Heart right ventricle (tissue), 16 donors: ENCODE measurements at places on chromosomes 6 and 20. TPM values are rescaled to one million over a fixed set of nuclear protein-coding genes. Genes with fewer than 3 reads are reported as not detected.

DNA sequence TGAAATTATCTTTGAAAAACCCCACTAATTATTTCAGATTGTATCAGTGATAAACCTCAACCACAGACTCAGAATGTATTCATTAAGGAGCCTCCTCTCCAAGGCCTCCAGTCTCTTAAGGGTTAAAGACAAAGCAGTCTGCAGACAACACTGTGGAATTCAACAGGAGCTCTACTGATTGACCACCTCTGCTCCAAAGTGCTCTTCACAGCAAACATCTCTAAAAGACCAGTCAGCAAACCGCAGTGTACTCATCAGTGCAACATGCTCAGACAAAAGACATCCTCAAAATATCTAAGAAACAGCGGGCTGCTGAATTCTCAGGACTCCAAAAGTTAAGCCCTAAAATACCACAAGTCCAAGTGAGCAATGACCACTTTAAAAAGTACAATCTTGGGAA, 42.0 kb downstream of the UQCC1 start:
- DNase-seq = no peak

Gene FAM83D
- 0.67 TPM for polyA plus RNA-seq

DNA sequence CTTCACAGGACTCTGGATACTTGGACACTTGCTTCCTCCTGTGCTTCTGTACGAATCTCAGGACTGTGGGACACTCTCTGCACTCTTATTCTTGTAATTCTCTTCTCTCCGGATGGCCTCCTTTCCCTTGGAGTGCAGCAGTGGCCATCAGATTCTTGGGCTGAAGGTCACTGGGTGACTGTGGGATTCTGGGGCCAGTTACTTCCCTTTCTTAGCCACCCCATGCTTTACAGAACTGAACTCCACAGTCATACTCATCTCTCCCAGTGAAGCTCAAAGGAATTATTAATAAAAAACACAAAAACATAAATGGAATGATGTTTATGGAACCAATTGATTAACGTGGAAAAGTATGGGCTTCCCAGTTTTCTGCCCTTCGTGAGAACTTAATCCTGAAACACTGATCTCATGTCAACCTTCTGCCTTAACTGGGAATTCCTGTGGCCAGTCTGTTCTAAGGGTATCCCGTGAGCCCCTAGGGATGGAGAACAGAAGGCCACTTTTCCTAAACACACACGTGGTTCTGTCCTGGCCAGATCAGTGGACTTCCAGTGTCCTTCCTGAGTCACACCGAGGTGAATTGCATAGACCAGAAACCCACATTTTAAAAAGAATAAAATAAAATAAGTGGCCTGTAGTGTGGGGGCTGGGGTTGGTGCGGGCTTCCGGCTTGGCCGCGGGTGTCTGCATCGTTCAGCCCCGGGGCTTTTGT, 23.6 kb upstream of the HLA-E start:
- DNase-seq = no peak

Gene SLC52A3
- polyA plus RNA-seq = 3.6 TPM
